AML-193 (cell line): ENCODE measurements at places on chromosomes 1 and 21.
A peak's percentile ranks its signal among the peaks of the same experiment; 100 is the strongest.

- peak; percentile 57 for DNase-seq
These were observed 39.6 kb downstream of the MPZL1 start for GRCh38 chr1:167761400-167761799.

DNA sequence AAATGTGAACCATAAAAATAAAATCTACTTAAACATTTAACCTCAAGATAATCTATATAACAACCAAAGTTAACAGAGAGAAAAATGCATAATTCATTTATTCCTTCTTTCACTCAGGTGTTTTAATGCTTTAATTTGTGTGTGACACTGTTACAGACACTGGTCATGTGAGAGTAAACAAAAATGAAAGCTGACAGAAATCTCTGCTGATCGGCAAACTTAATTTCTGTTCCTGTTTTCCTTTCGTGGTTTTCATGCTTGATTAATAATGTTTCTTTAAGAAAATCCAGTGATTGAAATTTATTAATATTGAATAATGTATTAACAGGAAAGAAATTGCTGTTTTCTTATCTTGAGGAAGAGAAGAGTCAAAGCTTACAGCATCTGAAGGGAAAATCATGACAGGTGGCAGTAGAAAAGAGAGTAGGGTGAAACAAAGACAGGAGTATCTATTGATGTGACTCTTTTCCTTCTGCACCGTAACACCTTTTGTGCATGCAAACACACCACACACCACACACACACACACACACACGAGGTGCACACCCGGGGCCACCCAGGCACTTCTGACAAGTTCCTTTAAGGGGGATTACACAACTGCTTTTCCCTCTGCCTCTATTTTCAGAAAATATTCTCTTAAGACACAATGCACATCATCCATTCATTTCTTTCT is 1.6 kb downstream of the OR2AK2 start:
- DNase-seq: no peak

DNA sequence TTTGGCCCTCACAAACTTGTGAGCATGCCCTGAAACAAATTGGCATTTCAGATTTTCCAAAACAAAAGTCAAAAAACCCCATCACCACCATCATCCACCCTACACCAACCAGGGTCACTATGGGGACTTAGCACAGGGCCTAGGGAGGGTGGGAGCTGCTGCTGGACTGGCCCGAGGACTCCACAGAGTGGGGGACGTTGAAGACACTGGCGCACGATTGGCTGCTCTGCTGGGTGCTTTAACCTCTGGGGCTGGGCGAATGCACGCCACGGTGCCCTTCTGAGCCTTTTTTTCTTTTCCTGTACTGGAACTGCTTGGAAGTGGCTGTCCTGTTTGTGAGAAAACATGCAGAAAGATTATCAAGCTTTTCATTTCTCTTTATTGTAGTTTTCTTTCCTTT is 92.8 kb downstream of the CD247 start:
- DNase-seq: no peak

- DNase-seq: no peak
These were observed 41.3 kb upstream of the RUNX1 start for GRCh38 chr21:35090403-35090802.

GRCh38 chr1:51729824-51730301 is 113.0 kb downstream of the OSBPL9 start:
- peak; percentile 47 for DNase-seq

DNA sequence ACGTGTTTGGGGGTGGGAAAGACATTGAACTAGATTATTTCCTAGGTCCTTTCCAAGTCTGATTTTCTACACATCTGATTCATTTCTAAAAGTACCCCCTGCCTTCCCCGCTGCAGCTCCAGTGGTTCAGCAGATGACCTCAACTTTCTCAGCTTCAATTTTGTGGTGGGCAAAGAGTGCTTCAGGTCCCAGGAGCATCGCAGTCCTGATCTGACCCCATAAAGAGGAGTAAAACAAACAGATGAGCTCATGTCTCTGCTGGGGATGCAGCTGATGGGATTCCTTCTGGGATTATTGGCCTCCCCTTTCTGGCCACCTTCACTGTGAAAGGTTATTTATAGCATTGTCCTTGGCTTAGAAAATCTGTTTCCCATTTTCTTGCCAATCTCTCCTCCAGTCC is 337.0 kb upstream of the PLXNA2 start:
- no peak for DNase-seq

DNA sequence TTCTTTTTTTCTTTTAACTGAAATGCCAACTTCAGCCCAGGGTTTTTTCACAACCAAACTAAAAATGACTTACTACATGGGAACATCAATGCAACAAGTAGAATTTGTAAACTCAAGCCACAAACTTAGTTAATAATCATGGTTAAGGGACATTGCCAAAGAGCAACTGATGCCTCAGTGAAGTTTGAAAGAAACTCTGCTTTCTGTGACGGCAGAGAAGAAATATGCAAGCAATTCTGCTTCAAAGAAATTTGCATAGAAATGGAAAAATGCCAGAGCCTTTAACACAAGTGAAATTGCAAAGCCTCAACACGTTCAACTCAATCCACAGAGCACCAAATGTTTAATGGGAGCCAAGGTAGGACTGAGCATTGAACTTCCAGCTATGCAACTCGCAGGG is 5.0 kb upstream of the CHD5 start:
- no peak for DNase-seq

DNA sequence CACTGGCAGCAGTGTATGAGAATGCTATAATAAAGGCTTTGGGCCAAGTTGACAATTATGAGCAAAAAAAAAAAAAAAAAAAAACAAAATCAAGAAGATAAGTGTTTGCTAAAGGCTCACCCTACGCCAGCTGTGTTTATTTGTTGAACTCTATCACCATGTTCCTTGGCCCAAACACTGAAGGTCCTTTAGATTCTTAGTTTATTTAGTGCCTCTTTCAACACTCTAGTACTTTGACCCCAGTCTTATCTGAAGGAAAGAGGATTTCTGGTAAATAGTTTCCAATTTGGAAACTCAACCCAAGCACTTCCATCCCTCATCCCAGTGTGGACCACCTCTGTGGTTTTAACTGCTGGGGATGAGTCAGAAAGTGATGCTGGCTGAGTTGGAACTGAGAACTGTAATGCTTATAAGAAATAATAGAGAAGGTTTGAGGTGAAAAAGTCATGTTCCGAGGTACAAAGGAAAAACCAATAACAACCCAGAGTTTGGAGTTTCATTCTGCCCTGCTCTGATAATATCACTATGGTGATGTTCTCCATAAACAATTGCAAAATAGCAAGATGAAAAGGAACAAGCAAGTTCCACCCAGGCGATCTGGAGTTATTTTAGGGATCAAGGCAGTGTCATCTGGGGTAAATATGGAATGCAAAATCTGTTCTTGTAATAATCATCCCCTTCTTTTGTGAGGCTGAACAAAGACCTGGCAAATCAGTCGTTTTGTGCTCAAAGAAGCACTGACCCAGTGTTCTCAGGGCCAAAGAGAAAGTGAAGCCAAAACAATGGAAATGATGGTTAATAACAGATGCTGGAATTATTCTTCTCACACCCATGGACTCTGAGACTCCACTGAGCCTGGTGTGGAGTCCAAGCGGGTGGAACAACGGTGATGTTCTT is 19.7 kb upstream of the CAPZB start:
- no peak for DNase-seq

- DNase-seq: no peak
These were observed 35.9 kb downstream of the FCER1A start for GRCh38 chr1:159338018-159338417.

DNA sequence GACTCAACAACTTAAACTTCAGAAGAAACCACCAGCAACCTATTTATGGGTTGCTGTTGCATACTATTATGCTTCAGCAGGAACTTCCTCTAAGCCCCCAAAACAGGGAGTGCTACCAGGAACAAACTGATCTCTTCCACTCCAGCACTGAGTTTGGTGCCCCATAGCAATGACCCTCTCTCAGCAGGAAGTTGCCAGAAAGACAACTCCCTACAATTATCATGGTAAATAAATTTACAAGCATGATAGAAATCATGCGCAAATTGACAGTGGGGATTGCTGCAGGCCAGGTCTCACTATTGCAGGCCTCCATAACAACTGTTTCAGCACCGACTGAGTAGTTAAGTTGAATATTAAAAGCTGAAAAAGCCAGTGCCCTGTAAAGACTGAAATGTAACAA is 180.6 kb downstream of the PLA2G4A start:
- no peak for DNase-seq

DNA sequence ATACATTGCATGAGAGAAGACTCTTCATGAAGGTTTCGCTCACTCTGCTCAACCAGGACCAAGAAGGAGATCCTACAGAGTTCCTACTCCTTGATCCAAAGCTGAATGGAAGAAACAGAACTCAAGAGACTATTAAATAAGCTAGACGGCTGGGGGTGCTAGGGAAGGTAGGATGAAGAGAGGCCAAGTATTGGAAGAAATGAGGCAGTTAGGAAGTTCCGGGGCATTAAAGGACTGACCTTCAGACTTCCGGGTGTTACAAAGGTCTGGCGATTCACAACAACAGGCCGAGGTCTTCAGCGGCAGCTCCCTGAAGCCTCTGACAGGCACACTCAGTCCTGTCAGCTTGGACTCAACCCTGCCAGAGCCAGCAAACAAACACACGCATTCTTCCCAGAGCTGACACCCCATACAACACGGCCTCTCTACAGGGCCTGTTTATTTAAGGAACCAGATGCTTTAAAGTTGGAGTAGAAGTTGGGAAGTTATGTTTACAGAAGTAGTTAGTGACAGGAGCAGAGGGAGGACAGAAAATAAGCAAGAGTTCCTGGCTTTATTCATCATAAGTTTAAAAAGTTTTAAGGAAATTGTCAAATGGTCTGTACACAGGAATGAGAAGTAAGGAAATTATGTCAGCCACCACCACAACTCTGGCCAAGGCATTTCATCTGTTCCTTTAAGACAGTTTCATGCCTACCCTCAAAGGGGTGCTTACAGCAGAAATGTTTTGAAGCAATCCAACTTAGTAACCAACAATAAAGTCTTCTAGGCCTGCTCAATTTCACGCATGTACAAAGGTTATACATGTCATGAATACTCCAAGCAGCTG is 4.7 kb downstream of the SORT1 start:
- DNase-seq: peak; percentile 27

DNA sequence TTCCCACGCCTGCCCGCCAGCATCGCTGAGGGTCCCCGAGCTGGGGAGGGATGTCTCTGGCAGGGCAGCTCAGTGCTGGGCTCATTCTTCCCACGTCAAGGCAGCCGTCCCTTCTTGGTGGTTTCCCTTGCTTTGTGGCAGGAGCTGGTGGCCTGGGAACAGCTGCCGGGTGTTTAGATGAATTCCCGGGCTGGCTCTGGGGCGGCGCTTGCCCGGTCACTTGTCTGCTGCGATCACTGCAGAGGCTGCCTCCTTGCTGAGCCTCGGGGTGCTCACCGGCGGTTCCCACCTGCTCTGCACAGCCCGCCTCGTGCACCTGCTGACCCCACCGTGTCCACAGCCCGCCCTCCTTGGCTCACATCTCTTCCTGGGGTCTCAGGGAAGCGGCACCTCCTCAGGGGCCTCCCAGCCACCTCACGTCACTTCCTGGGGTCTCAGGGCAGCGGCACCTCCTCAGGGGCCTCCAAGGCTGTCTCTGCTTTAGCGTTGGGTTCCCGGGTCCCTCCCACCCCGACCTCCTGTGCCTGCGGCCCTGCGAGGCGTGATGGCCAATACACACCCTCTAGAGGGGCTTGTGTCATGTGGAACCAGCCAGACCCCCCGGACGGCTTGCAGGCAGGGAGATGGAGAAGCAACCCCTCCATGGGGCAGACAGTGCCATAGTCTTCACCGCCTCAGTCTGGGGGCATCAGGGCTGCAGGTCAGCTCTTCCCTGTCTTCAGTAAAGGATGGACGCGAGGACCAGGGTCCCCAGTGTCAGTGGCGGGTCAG is 13.5 kb downstream of the COL18A1 start:
- no peak for DNase-seq

GRCh38 chr1:234926559-234927311 is 201.9 kb downstream of the TOMM20 start:
- DNase-seq: no peak

- no peak for DNase-seq
These were observed 36.1 kb downstream of the VN1R5 start for GRCh38 chr1:247291833-247292561.

GRCh38 chr1:12051361-12051760 is 11.7 kb upstream of the TNFRSF8 start:
- DNase-seq: no peak

GRCh38 chr1:199945591-199945990 is 81.9 kb upstream of the NR5A2 start:
- DNase-seq: no peak

GRCh38 chr1:214569357-214570004 is 18.1 kb upstream of the PTPN14 start:
- no peak for DNase-seq

GRCh38 chr1:58689167-58689566 is 10.7 kb downstream of the MYSM1 start:
- no peak for DNase-seq

GRCh38 chr1:998995-999724 is 737 bp downstream of the HES4 start:
- DNase-seq: no peak

DNA sequence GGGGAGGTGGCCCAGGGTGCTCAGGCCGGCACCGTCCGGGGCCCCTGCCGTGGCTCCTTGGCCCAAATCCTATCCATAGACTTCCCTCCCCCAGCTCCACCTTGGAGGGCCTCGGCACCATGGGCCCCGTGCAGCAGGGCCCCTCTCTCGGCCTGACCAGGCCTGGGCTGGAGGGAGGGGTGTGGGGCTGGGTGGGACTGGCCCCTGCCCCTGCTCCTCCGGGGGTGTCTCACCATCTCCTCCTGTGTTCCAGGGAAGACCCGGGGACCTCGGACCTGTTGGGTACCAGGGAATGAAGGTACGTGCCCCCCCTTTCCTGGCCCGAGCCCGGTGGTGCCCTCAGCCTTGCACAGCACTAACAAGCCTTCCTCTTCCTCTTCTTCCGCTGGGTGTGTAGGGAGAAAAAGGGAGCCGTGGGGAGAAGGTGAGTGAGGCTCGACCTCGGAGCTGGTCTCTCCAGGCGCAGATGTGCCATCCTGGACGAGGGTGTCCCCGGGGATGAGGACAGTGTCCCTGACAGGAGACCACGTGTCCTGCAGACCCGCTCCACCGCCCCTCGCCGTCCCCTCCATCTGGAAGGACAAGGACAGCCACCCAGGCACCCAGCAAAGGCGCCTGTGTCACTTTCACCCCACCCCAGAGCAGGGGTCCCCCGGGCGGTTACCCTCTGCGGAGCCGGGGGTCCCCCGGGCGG is 7.9 kb downstream of the COL6A1 start:
- DNase-seq: no peak

DNA sequence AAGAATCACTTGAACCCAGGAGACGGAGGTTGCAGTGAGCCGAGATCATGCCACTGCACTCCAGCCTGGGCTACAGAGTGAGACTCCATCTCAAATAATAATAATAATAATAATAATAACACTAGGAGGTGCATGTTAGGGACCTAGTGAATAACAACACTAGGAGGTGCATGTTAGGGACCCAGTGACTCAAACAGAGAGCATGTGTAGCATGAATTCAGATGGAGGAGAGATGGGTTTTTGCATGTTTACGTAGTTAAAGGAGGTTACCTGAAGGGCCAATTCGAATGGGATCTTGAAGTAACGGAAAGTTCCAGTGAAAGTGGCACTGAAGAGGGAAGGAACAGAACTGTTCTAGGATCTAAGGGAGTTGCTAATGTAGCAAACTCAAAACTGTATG is 7.1 kb upstream of the KCNK1 start:
- no peak for DNase-seq

GRCh38 chr1:81678779-81679178 is 122.0 kb upstream of the ADGRL2 start:
- no peak for DNase-seq

GRCh38 chr1:207328004-207328403 is 6.5 kb downstream of the CD55 start:
- DNase-seq: no peak

GRCh38 chr21:37866027-37866426 is 50.2 kb downstream of the KCNJ6 start:
- DNase-seq: peak; percentile 90
